ENCODE measurements at places on chromosomes 1 and 21. TPM values are rescaled to one million over a fixed set of nuclear protein-coding genes. Genes with fewer than 3 reads are reported as not detected.

The OR2T4 gene
- not detected for total RNA-seq

The CITED4 gene
- total RNA-seq, result 14.8 TPM

The SERPINC1 gene
- not detected for total RNA-seq

The CR1L gene
- total RNA-seq, result not detected

The SASS6 gene
- 3.2 TPM for total RNA-seq

The LCE3E gene
- total RNA-seq, result not detected

The CHI3L2 gene
- total RNA-seq, result 5.0 TPM

GRCh38 chr1:4653796-4654725, at the start of gene AJAP1:
Gene AJAP1 (plus strand): TSS chr1:4654609. CDS start chr1:4655426, 817 bp downstream.
- H3K27ac ChIP-seq, result no peak within 1 kb of the TSS
- H3K36me3 ChIP-seq, result no peaks in the 10 kb centered on the region
- no peak for DNase-seq
- H3K27me3 ChIP-seq, result peaks cover 8% of the 10 kb centered on the region
- no peak within 1 kb of the TSS for H3K4me3 ChIP-seq

DNA sequence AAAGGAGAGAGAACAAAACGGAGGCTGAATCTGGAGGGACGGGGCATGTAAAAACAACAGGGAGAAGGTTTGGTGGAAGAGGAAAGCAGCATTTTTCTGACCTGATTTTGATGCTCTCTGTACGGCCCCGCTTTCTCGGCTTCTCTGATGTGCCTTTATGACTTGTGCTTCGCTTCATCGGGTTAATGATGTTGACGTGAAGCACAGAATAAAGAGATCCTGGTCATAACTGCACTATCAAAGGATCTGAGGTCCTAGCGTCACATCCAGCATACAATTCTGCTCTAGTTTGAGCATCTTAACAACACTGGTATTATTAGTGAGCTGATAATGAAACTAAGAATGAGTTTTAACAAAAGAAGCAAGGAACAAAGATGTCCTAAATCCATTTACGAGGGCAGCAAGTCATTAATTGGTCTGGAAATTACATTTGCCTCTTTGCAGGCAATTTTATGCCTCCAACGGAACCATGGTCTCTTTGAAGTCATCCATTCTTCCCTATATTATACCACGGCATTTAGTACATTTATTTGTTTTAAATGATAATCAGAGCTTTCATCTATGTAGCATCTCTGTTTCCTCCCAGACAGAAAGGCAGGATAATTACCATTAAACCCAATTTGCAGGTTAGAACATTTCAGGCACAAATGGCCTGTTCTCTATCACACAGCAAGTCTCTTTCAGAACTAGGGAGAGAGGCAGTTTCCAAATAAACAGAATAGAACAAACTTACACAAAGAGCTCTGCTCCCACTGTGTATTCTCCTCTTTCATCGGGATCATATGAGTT, 45.3 kb upstream of the B3GALNT2 start:
- H3K27ac ChIP-seq, result no peak overlapping the region
- H3K36me3 ChIP-seq, result no peaks in the 10 kb centered on the region
- DNase-seq, result no peak
- H3K27me3 ChIP-seq, result no peaks in the 10 kb centered on the region
- H3K4me3 ChIP-seq, result no peak overlapping the region

DNA sequence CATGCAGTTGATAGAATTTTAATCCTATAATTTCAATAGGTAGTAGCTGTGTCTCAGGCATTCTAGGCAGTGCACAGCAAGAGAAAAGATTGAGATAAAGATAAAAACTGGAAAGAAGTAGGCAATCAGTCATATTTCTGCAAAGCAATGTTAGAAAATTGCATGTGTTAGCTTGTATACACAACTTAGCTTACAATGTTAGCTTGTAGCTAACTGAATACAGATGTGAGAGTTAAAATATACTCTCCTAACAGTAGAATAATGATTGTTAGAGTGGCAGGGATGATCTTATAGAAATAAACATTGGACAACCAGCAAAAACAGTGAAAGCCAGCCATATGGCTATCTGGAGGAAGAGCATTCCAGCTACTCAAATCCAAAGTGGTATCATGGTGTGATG, 29.0 kb downstream of the PTPRC start:
- no peak for DNase-seq
- peaks cover 63% of the 10 kb centered on the region for H3K36me3 ChIP-seq
- H3K4me1 ChIP-seq, result peaks cover 95% of the 10 kb centered on the region
- no peaks in the 10 kb centered on the region for H3K27me3 ChIP-seq
- peak overlapping the region; percentile 80 for H3K4me3 ChIP-seq
- H3K27ac ChIP-seq, result peak overlapping the region; percentile 97

- no peak overlapping the region for H3K4me3 ChIP-seq
- H3K27ac ChIP-seq, result no peak overlapping the region
- no peaks in the 10 kb centered on the region for H3K4me1 ChIP-seq
- no peaks in the 10 kb centered on the region for H3K36me3 ChIP-seq
- peaks cover 12% of the 10 kb centered on the region for H3K27me3 ChIP-seq
These were observed 48.8 kb upstream of the CAMK1G start for GRCh38 chr1:209534496-209535250.

- H3K27ac ChIP-seq, result no peak overlapping the region
- no peak overlapping the region for H3K4me3 ChIP-seq
- no peaks in the 10 kb centered on the region for H3K4me1 ChIP-seq
These were observed 148.0 kb downstream of the PLA2G4A start for GRCh38 chr1:186976700-186977099.

- H3K27me3 ChIP-seq, result no peaks in the 10 kb centered on the region
- no peak overlapping the region for H3K4me3 ChIP-seq
- DNase-seq, result no peak
- no peaks in the 10 kb centered on the region for H3K36me3 ChIP-seq
- no peaks in the 10 kb centered on the region for H3K4me1 ChIP-seq
- no peak overlapping the region for H3K27ac ChIP-seq
These were observed 73.9 kb downstream of the KCNJ15 start for GRCh38 chr21:38330666-38331065.

- no peak for DNase-seq
- H3K36me3 ChIP-seq, result no peaks in the 10 kb centered on the region
- no peak overlapping the region for H3K27ac ChIP-seq
- no peaks in the 10 kb centered on the region for H3K27me3 ChIP-seq
These were observed 198.8 kb upstream of the C8B start for GRCh38 chr1:57164584-57164983.

- no peaks in the 10 kb centered on the region for H3K27me3 ChIP-seq
- peak overlapping the region; percentile 80 for H3K4me3 ChIP-seq
- H3K4me1 ChIP-seq, result peaks cover 97% of the 10 kb centered on the region
- peaks cover 47% of the 10 kb centered on the region for H3K36me3 ChIP-seq
- H3K27ac ChIP-seq, result peak overlapping the region; percentile 97
These were observed 35.2 kb downstream of the PTPRC start for GRCh38 chr1:198674009-198674408.

- no peak overlapping the region for H3K27ac ChIP-seq
- DNase-seq, result no peak
- H3K4me1 ChIP-seq, result no peaks in the 10 kb centered on the region
- peaks cover 2% of the 10 kb centered on the region for H3K36me3 ChIP-seq
- no peak overlapping the region for H3K4me3 ChIP-seq
These were observed 421.2 kb downstream of the DPYD start for GRCh38 chr1:97499667-97500066.

GRCh38 chr1:24875991-24876506, 54.0 kb downstream of the RUNX3 start:
- H3K36me3 ChIP-seq, result no peaks in the 10 kb centered on the region
- H3K4me3 ChIP-seq, result no peak overlapping the region
- no peak for DNase-seq
- no peaks in the 10 kb centered on the region for H3K27me3 ChIP-seq

DNA sequence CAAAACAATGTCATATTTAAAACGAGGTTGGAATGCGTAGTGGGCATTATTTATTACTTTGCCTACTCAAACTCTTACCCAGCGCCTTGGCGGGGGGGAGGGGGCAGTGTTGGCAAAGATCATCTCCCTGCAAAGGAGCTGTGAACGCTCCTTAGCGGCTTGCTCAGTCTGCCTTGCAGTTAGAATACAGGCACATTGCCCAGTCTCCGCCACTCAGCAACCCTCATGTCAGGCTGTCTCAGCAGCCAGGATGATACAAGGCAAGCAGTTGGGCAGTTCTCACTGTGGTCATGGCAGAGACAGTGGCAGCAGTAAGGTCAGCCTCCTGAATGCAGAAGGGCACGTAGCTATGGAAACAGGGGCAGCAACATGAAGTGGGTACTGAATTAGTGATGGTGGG, 170.4 kb upstream of the KCNK2 start:
- H3K27me3 ChIP-seq, result no peaks in the 10 kb centered on the region
- no peak overlapping the region for H3K27ac ChIP-seq
- no peak for DNase-seq
- no peaks in the 10 kb centered on the region for H3K4me1 ChIP-seq
- H3K4me3 ChIP-seq, result no peak overlapping the region

GRCh38 chr1:3405974-3406867, 48.2 kb upstream of the ARHGEF16 start:
- H3K27ac ChIP-seq, result no peak overlapping the region
- no peak overlapping the region for H3K4me3 ChIP-seq
- H3K36me3 ChIP-seq, result no peaks in the 10 kb centered on the region

GRCh38 chr1:53608676-53609075, 130.3 kb downstream of the GLIS1 start:
- peaks cover 2% of the 10 kb centered on the region for H3K27me3 ChIP-seq
- H3K36me3 ChIP-seq, result no peaks in the 10 kb centered on the region
- H3K27ac ChIP-seq, result no peak overlapping the region
- H3K4me3 ChIP-seq, result no peak overlapping the region

GRCh38 chr1:96587222-96587621, 134.4 kb upstream of the PTBP2 start:
- H3K4me3 ChIP-seq, result no peak overlapping the region
- H3K4me1 ChIP-seq, result no peaks in the 10 kb centered on the region
- no peak overlapping the region for H3K27ac ChIP-seq
- no peaks in the 10 kb centered on the region for H3K36me3 ChIP-seq
- H3K27me3 ChIP-seq, result no peaks in the 10 kb centered on the region

- no peak overlapping the region for H3K27ac ChIP-seq
- H3K27me3 ChIP-seq, result no peaks in the 10 kb centered on the region
- peaks cover 8% of the 10 kb centered on the region for H3K36me3 ChIP-seq
- DNase-seq, result no peak
- H3K4me1 ChIP-seq, result no peaks in the 10 kb centered on the region
- H3K4me3 ChIP-seq, result peak overlapping the region; percentile 34
These were observed 32.9 kb downstream of the NIBAN1 start for GRCh38 chr1:184941410-184941733.

GRCh38 chr21:33075128-33075527, 5.2 kb downstream of the OLIG1 start:
- H3K4me1 ChIP-seq, result peaks cover 18% of the 10 kb centered on the region
- H3K36me3 ChIP-seq, result no peaks in the 10 kb centered on the region
- no peak overlapping the region for H3K27ac ChIP-seq

GRCh38 chr1:41240781-41241353, 1.2 kb downstream of the SCMH1 start:
- peak overlapping the region; percentile 66 for H3K27ac ChIP-seq
- H3K27me3 ChIP-seq, result no peaks in the 10 kb centered on the region
- peak overlapping the region; percentile 60 for H3K4me3 ChIP-seq
- DNase-seq, result peak; percentile 6

DNA sequence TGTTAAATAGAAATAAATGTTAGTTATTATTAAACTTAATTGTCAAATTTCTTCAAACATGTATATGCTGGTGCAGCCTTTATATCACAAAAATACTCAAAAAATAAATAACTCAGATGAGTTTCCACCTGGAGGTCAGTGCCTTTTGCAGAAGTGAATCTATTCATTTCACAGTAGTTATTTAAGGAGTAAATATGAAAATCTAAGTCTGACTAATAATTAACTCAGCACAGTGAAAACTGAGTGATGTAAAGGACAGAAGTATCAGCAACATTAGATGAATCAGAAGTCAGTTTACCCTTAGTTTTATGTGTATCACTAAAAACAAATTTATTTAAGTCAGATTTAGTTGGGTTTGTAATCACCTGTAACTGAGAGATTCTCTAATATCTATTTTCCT, 2135.4 kb downstream of the MRPL39 start:
- H3K4me1 ChIP-seq, result no peaks in the 10 kb centered on the region
- H3K36me3 ChIP-seq, result no peaks in the 10 kb centered on the region
- H3K4me3 ChIP-seq, result no peak overlapping the region
- no peak for DNase-seq
- no peaks in the 10 kb centered on the region for H3K27me3 ChIP-seq

DNA sequence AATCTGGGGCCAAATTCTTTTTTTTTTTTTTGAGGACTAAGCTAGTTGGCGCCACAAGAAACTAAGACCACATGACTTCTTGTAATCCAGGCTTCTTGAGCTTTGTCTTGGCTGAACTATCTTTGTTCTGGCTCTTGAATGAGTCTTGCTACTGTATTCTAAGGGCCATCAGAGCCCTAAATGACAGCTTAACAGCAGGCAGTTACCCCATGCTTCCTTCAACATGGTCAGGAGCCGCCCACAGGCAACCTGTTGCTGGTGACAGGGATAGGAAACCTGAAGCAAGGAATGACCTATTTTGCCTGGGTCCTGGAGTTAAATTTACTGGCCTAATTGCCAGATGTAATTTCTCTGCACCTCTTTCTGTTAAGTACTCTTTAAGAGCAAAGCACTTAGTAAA, 188.2 kb upstream of the PLXNA2 start:
- H3K4me3 ChIP-seq, result no peak overlapping the region
- H3K27ac ChIP-seq, result no peak overlapping the region
- no peak for DNase-seq
- H3K4me1 ChIP-seq, result no peaks in the 10 kb centered on the region

DNA sequence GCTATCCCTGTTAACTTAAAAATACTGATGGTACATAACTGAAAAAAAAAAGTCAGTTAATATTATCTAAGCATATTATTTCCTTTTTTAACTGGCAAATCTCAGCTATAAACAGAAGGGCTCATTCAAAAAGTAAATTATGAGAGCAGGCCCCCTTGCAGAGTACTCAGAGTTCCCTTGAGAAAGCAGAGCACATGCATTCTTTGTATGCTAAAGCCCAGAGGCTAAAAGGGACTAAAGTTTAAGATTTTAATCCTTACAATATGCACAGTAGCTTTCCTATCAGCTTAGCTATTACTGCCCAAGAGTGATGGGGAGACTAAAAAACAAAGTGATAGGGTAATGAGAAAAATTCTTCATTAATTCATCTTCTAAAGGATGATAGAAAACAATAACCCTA, 18.5 kb downstream of the SLC16A1 start:
- H3K27ac ChIP-seq, result peak overlapping the region; percentile 45
- no peaks in the 10 kb centered on the region for H3K36me3 ChIP-seq
- peaks cover 25% of the 10 kb centered on the region for H3K4me1 ChIP-seq
- DNase-seq, result peak; percentile 28

- H3K36me3 ChIP-seq, result no peaks in the 10 kb centered on the region
- H3K27me3 ChIP-seq, result no peaks in the 10 kb centered on the region
- no peak for DNase-seq
- H3K27ac ChIP-seq, result no peak overlapping the region
These were observed 633 bp upstream of the ETNK2 start for GRCh38 chr1:204152310-204153044.

GRCh38 chr21:43369124-43369523, 57.8 kb downstream of the SIK1 start:
- H3K4me3 ChIP-seq, result no peak overlapping the region
- DNase-seq, result no peak
- H3K4me1 ChIP-seq, result no peaks in the 10 kb centered on the region
- no peak overlapping the region for H3K27ac ChIP-seq

- H3K27me3 ChIP-seq, result no peaks in the 10 kb centered on the region
- H3K4me1 ChIP-seq, result no peaks in the 10 kb centered on the region
- H3K36me3 ChIP-seq, result no peaks in the 10 kb centered on the region
- DNase-seq, result no peak
- H3K27ac ChIP-seq, result no peak overlapping the region
- H3K4me3 ChIP-seq, result no peak overlapping the region
These were observed 103.5 kb downstream of the RGS7 start for GRCh38 chr1:241253471-241253870.

Data from CD4-positive, CD25-positive, alpha-beta regulatory T cell (primary cell).